ENCODE measurements at places on chromosomes 5 and 9. TPM values are rescaled to one million over a fixed set of nuclear protein-coding genes. Genes with fewer than 3 reads are reported as not detected.

Gene BICD2
- 43.8 TPM for total RNA-seq

Gene TRIM52
- total RNA-seq: 8.1 TPM

Gene INSL6
- total RNA-seq: not detected

Gene F2RL2
- 0.80 TPM for total RNA-seq

Gene TPPP
- 0.36 TPM for total RNA-seq

Gene HACD4
- total RNA-seq: 1.1 TPM

Gene WDR55
- 26.6 TPM for total RNA-seq

Gene GBGT1
- total RNA-seq: 14.1 TPM

Gene C7
- not detected for total RNA-seq

Gene GFI1B
- total RNA-seq: not detected

Gene SAPCD2
- total RNA-seq: 36.7 TPM

Gene HSPB3
- not detected for total RNA-seq

Gene SLC6A19
- total RNA-seq: not detected

Gene TUSC1
- total RNA-seq: 10.1 TPM

Gene RASGRF2
- total RNA-seq: 28.9 TPM

Gene OR13D1
- total RNA-seq: not detected
